Erythroblast (primary cell): ENCODE measurements at places on chromosomes 6 and 20.

- DNase-seq = no peak
Observed at GRCh38 chr6:38262026-38262425, 377.7 kb downstream of the BTBD9 start.

DNA sequence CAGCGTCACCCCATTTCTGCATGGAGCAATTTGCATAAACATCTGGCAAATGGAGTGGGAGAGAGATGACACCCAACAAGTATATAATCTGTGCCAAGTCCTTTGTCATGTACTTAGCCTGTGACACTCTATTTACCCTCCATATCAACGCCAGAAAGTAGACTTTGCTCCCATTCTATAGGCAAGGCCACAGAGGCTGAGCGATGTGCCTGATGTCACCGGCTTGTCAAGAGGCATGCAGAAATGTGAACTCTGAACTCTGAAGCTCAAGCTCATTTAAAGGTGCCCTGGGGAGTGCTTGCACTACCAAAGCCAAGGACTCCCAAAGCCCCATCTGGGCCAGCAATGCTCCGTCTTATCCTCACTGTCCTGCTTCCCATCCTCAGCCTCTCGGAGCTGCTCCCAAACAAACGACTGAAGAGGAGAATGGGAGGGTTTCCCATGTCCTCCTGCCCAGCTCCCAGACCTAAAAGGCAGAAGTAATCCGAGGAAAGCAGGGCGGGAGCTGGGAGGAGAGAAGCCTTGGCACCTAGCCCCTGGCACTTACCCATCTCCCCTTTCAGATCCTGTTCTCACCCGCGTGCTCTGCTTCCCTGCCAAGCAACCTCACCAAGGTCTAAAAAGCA, 9.2 kb downstream of the CPNE5 start:
- DNase-seq = no peak

- no peak for DNase-seq
Observed at GRCh38 chr6:153085239-153085638, 45.8 kb downstream of the RGS17 start.

DNA sequence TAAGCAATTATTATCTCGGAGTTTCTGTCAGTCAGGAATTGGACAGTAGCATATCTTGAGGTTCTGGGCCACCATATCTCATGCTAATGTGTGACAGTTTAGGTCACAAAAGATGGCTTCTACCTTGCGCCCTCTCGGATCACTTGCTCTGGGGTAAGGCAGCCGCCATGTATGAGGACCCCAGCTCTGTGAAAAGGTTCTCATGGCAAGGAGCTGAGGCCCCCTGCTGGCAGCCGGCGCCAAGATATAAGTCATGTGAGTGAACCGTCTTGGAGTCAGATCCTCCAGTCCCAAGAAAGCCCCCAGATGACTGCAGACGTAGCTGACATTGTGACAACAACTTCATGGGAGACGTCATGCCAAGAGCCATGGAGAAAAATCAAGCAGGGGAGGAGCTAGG, 670.8 kb downstream of the KIF16B start:
- DNase-seq = no peak

DNA sequence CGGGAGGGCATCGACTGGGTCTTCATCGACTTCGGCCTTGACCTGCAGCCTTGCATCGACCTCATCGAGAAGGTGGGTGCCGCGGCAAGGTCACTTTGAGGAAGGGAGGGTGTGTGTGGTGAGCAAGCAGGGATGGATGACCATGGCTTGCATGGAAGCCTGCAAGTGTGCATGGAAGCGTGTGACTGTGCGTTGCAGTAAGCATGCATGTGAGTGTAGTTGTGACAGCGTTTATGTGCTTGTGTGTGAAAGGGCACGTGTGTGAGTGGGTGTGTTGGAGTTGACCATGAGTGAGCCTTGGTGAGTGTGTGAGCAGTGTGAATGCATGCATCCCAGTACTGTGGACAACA, 32.5 kb downstream of the MYH7B start:
- DNase-seq = no peak

DNA sequence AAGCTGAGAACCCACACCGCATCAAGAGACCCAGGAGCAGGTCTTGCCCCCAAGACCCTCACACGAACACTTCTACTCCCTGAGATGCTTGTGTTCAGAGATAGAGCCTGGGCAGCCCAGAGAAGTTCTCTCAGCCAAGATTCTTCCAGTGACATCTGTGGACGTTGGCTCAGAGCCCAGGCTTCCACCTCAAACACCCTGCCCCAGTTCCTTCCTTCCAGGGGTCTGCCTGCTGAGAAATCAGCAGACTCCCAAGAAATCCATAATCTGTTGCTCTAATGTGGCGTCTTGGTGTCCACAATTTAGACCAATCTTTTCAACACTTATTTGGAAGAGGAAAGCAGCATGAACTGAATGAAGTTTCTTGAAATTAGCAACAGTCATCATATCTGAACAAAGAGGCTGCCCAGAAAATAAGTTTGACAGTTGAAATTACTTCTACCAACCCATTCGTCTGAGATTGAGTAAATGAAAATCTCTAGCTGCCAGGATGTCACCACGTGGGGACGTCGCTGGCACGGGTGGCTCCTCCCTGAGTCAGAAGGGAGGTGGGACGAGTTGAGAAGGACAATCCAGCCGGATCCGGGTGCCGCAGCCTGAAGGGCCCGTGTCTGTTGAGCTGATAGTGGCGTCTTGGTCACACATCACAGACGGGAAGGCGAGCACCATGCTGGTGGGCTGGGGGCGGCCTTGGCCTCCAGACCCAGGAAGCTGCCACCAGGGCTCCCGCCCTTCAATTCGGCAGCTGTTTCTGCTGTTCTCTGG, 400.9 kb downstream of the TAF4 start:
- DNase-seq = no peak

DNA sequence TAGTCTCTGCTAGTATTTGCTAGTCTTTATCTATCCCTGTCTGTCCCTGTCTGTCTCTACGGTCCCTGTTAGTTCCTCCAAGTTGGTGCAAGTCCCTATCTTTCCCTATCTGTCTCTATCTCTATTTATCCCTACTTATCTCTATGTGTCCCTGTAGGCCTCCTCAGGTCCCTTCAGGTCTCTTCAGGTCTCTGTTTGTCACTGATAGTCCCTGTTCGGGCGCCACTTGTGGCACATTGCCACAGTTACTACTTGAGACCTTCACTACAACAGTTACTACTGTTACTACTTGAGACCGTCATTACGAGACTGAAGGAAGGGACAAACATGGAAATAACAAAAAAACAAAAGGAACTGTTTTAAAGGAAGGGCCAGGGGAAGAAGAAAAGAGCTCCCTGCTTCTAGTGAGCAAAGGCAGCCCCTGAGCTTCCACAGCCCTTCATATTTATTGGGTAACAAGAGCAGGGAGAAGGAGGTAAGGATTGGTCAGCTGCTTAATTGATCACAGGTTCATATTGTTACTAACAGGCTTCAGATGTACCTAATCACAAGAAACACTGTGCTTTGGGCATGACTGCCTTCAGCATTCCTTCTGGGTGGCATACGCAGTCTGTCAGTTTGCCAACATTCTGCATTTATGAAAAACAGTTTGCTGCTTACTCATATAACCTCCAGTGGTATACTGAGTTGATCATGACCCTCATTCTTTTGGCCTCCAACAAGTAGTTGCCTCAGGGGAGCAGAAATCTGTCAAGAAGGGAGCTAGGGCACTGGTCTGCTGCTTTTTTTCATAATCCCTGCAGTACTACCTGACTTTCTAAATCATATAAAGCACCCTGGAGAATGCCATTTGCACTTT, 8.4 kb downstream of the EPB41L2 start:
- DNase-seq = peak; percentile 2
